Spleen (tissue), 13 donors: ENCODE measurements at places on chromosomes 4 and X.

GRCh38 chr4:53786632-53787031, 195.3 kb upstream of the LNX1 start:
- no peak for DNase-seq

- DNase-seq, result no peak
Observed at GRCh38 chr4:173280998-173281397, 53.2 kb downstream of the HMGB2 start.

- no peak for DNase-seq
Observed at GRCh38 chrX:42491137-42491907, 286.6 kb downstream of the PPP1R2C start.

DNA sequence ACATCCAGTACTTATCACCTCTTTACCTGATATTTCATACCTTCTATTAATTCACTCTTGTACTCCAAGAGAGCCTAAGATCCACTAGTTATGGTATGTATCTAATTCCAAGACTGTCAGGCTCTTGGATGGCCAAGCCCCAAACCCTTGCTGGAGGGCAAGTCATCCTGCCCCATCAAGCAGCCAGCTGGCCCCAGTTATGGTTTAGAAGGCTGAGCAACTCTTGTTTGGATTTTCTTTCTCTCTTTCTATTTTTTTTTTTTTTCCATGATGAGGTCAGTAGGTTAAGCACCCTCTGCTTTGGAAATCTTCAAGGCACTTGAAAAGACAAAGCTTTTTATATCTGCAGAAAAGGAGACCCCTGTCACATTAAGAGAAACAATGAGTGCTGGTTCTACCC, 10.9 kb upstream of the FGF16 start:
- no peak for DNase-seq

GRCh38 chr4:115360431-115360830, 247.0 kb upstream of the NDST4 start:
- no peak for DNase-seq

DNA sequence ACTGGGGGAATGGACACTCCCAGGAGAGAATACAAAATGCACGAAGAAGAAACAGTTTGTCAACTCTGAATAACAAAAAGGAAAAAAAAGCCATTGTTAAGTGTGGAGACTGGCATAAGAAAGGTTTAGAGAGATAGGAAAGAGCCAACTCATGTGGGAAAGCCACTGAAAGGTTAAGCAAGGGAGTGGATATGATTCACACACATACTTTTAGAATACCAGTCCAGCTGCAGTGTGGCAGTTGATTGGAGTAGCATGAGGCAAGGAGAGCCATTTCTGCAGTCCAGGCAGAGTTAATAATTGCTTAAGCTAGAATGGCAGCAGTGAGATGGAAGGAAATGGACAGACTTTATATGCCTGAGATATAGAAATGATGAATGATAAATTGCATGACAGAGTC, 36.9 kb upstream of the ADAD1 start:
- no peak for DNase-seq

DNA sequence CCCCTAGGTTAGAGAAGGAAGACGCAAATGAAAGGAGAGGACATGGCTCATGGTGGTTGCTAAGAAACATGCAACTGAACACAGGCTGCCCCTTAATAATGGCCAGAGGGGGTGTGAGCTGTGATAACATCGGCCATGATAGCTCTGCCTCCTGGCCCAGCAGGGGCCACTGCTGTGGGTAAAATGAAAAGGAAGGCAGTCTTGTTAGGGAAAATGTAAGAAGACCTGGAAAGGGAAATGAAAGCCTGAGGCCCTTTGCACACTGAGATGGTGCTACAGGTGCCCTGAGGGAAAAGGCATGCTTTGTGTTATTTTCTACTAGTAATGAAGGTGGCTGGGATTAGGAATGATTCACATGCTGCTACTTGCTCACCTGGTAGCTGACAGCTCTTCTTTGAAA, 123.6 kb upstream of the MID1 start:
- no peak for DNase-seq

- DNase-seq, result no peak
Observed at GRCh38 chrX:38699121-38699520, 102.1 kb upstream of the MID1IP1 start.

DNA sequence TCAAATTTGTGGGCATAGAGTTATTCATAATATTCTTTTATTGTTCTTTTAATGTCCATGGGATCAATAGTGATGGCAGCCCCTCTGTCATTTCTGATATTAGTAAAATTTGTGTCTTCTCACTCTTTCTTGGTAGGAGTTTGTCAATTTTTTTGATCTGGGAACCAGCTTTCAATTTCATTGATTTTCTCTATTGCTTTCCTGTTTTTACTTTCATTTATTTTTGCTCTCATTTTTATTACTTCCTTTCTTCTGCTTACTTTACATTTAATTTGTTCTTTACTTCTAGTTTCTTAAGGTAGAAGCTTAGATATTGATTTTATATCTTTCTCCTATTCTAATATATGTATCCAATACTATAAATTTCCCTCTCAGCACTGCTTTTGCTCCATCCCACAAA, 40.7 kb downstream of the AWAT2 start:
- DNase-seq, result no peak

- no peak for DNase-seq
Observed at GRCh38 chr4:143641361-143641760, 59.1 kb downstream of the FREM3 start.

DNA sequence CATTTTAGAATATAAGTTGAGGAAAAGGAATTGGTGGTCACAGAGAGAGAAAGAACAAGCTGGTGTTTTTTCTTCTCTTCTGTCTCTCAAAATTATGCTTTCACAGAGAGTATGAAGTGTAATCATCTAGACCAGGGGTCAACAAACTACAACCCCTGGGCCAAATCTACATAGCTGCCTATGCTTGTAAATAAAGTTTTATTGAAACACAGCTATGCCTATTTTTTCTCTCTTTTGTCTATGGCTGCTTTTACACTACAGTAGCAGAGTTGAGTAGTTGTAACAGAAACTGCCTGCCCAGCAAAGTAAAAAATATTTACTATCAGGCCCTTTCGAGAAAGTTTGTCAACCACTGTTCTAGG, 6.7 kb upstream of the FAM9C start:
- no peak for DNase-seq

- DNase-seq, result no peak
Observed at GRCh38 chrX:105150557-105150956, 69.9 kb downstream of the TEX13A start.

- no peak for DNase-seq
Observed at GRCh38 chrX:46715997-46716396, 42.9 kb downstream of the SLC9A7 start.

DNA sequence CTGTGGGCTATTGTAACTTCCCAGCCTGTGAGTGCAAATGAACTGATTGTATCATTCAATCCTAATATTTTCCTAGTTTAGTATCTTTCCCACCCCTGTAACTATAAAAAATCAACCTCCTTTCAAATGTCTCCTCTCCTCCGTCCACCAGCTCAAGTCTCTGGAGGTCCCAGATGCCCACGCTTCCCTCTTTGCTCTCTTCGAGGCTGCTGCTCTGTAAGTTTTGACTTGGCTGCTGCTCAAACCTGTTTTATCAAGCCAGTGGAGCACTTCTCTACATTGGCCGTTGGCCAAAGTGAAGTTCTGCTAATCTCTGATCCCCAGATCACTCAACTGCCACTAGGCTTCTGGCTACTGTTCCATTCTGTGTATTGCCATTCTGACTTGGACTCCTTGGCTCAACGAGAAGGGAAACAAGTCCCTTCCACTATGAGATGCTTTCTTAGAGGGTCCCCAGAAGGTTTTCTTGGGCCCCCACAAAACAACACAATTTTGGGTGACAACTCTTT, 60.7 kb upstream of the RAPGEF2 start:
- DNase-seq, result no peak

GRCh38 chr4:8364141-8364540, 76.4 kb downstream of the ACOX3 start:
- DNase-seq, result no peak

DNA sequence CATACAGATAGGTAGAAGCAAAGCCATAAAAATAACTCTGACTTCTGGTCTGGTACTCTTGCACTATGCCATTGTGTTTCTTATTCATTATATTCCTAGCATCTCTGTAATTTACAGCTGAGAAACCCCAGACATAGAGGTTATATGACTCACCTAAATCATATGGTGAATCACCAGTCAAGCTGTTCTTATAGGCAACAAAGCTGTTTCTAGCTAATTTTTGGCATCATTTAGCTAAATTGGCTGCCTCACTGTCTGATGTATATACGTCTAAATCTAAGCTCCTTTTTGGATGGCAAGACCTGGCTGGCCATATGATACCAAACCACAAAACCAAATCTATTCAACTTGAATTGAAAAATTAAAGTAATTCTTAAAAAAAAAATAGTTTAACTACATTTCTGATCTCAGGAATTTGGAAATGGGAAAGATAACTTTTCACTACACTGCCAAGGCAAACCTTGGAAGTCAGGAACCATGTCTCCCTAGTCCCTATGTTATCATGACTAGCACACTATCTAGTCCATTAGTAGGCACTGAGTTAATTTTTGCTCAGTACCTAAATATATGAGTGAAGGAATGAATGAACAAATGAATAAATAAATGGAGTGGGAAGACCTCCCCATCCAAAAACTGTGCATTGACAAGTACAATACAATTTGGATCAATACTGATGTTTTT, 41.3 kb upstream of the STAG2 start:
- no peak for DNase-seq

DNA sequence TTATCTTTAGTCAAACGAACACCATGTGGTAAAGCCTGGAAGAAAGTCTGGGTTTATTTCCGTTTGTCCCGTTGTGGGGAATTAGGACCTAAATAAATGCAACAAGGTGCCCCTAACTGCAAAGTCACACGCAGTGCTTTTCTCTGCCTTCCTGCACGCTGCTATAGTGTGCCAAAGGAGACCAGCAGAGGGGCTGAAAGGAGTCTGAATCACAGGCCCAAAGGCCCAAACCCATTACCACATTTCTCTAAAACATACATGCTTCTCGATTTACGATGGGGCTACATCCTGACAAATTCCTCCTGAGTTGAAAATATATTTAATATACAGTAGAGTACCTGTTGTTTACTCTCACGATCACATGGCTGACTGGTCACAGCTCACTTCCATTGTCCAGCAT, 4.5 kb downstream of the VEGFC start:
- DNase-seq, result no peak

GRCh38 chr4:134756421-134756820, 554.8 kb upstream of the PABPC4L start:
- DNase-seq, result no peak

- DNase-seq, result no peak
Observed at GRCh38 chr4:38669208-38669607, 5.2 kb downstream of the KLF3 start.

- DNase-seq, result no peak
Observed at GRCh38 chrX:123167621-123168020, 16.5 kb upstream of the GRIA3 start.

- DNase-seq, result peak; percentile 83
Observed at GRCh38 chr4:81565142-81565870, 93.6 kb upstream of the RASGEF1B start.

- no peak for DNase-seq
Observed at GRCh38 chr4:159308566-159309340, 205.9 kb downstream of the RAPGEF2 start.

- no peak for DNase-seq
Observed at GRCh38 chr4:3498901-3499510, 33.2 kb downstream of the LRPAP1 start.

- DNase-seq, result no peak
Observed at GRCh38 chr4:2411786-2412510, 6.5 kb downstream of the ZFYVE28 start.

- peak; percentile 81 for DNase-seq
Observed at GRCh38 chrX:140091125-140091886, 126.0 kb upstream of the CXorf66 start.

DNA sequence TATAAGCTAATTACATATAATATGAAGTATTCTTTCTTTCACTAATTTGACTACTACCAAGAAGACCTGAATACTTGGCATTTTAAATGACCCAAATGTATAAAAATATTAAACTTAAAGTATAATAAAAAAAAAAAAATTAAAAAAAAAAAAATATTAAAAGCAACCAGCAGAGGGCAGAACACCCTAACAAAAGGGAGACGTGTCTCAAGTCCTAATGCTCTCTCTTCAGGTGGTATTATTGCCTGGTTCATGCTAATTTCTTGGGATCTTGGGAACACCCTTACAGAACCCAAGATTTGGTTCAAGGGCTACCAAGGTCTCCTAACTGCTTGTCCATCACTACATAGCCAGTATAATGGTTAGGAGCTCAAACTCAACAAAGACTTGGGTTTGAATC, 754.8 kb downstream of the RAB28 start:
- no peak for DNase-seq

DNA sequence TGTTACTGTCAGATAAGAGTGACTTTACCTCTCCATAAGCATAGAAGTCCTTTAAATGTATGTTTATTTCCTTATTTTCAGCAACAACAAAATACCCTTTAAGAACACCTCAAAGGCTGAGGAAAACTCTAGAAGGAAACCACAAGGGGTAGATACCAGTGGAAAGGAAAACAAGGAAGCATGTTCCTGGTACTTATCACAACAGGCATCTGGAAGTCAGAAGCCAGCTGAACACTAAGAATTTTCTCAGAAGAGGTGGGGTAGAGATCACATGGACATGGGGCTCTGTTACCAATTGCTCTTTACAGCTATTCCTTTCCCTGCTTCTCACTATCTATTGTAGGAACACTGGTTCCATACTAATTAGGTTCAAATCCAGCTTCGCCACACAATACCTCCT, 51.5 kb upstream of the BEND2 start:
- no peak for DNase-seq

- DNase-seq, result no peak
Observed at GRCh38 chr4:7244751-7245320, 52.5 kb downstream of the SORCS2 start.

- no peak for DNase-seq
Observed at GRCh38 chr4:126071346-126072333, 756.9 kb downstream of the FAT4 start.

- DNase-seq, result no peak
Observed at GRCh38 chrX:66633541-66633940, 5.3 kb downstream of the EDA2R start.

DNA sequence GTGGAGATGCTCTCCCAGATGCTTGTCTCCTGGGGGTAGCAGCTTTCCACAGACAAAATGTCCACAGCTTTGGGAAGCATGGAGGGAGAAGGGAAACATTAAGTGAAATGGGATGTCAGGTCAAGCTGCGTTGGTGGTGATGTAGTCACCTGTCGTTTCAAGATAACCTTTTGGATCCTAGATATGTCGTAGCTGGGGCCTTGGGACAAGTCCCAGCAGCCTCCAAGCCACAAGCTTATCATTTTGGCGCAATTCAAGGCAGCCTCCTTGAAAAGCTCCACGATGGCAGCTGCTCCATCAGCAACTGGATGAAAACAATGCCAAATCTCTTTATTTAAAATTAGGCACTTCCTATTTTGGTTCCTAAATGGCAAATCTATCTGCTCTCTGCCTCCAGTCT, 52.0 kb downstream of the RTL9 start:
- DNase-seq, result no peak

GRCh38 chrX:16733013-16733412, 13.6 kb downstream of the SYAP1 start:
- DNase-seq, result no peak

- DNase-seq, result no peak
Observed at GRCh38 chr4:98566361-98567008, 91.9 kb downstream of the TSPAN5 start.

- no peak for DNase-seq
Observed at GRCh38 chrX:115968436-115969252, 201.9 kb upstream of the AGTR2 start.

- DNase-seq, result no peak
Observed at GRCh38 chr4:39303871-39304270, 62.3 kb downstream of the RFC1 start.
